D721Med (cell line): ENCODE measurements at places on chromosomes 11 and 22.

DNA sequence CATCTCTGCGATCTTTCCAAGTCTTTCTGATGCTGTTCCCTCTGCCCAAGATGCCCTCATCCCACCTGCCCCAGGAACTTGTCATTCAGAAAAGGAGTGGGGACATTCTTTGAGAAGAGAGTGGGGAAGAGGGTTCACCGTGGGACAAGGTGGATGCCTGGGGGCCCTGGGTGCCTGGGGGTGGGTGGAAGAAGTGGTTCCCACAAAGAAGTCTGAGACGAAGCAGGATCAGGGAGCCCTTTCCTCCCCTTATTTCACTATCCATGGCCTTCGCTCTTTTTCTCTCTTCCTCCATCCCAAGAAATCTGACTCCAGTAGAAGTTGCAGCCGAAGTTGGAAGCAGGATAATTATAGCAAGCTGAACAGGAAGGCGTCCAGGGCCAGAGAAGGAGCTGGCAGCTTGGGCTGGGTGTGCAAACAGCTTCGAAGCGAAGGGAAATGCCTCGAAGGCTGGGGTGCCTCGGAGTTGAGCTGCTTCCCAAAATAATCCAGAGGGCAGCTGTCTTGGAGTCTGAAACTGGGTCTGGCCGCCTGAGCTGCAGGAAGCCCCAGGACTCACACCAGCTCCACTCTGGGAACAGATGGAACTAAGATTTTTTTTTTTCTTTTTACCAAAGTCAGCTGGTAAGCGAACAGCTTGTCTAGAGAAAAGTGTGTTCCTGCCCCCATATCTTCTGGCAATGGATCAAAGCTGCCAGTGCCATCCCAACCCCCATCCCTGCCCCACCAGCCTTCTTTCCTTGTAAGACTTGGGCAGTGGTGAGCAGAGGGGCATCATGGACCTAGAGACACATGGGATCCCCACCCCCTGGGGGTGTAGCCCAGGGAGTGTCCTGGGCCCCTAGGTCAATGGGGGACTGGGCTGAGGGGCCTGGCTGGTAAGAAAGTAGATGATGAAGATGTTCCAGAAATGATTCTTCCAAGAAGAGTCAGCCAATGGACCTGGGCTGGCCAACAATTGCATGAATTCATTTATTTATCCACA, 31.5 kb downstream of the PARVG start:
- no peak for DNase-seq

- no peak for DNase-seq
Observed at GRCh38 chr11:109062445-109062844, 359.5 kb upstream of the C11orf87 start.

DNA sequence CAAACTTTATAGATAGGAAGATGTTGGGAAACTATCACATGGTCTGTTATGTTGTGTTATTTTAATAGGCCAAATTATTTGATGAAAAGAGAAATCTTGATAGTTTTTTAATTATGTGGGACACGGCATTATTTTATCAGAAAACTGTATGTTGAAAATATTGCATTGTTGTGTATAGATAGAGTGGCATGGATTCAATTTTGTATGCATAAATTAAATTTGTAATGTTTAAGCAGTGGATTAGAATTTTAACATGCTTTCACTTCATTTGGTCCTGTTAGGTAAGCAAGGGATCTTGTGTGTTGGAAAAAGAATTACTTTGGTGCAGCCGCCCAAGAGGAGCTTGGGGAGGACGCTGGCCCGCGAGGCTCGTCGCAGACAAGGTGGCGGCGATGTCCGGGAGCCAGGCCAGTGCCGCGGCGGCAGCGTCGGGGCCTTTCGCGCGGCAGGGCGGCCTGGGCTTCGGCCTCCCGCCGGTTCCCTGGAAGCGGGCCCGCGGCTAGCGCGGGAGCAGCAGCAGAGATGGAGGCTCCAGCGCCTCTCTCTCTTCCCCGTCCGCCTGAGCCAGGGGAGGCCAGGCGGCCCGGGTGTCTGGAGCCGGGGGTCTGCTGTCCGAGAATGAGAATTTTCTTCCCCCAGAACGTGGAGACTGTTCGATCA, 82.7 kb downstream of the GGT1 start:
- DNase-seq, result no peak

DNA sequence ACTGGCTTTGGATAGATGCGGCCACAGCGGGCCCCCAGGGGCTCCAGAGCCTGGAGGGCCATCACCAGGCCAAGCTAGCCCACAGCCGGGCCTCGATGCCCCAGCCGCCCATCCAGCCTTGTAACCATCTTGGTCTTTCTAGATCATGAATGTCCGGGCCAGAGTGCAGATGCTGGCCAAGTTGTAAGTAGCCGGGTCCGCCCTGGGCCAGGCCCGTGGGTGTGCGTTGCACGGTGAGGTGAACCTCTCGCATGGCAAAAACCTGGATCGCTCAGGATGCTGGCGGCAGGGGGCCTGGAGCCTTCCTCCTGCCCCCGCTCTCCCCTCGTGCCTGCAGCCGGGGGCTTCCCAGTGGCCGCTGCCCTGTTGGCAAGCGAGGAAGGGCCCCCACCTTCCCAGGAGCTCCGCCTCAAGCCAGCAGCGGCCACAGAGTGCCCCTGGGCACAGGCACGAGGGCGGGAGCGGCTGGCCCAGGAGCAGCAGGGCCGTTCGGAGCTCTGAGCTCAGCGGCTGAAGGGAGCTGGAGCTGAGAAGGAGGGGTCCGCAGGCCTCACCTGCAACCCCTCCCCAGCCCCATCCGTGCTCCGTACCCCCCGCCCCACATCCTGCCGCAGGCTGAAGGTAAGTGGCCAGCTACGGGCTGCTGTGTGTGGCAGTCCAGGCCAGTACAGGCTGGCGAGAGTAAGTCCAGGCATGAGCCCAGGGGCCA, 10.9 kb upstream of the MRPL23 start:
- no peak for DNase-seq

- DNase-seq, result no peak
Observed at GRCh38 chr11:26573896-26574295, 1.8 kb upstream of the MUC15 start.

- DNase-seq, result no peak
Observed at GRCh38 chr11:20261526-20261925, 101.3 kb upstream of the DBX1 start.

DNA sequence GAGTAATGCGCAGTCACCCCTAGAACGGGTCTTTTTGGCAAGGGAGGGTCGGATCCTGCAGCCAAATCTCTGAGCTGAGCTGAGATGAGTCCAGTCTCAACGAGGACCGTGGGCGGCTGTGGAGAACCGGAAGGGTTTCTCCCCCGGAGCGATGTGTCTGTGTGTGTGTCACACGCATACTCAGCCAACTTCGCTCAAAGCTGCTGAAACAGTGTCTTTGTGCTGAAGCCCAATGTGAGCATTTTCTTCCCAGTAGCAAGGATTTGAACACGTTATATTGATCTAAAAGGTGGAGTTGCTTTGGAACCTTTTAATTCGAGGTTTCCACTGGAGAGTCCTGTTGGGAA, 1.4 kb upstream of the CELSR1 start:
- DNase-seq, result no peak

DNA sequence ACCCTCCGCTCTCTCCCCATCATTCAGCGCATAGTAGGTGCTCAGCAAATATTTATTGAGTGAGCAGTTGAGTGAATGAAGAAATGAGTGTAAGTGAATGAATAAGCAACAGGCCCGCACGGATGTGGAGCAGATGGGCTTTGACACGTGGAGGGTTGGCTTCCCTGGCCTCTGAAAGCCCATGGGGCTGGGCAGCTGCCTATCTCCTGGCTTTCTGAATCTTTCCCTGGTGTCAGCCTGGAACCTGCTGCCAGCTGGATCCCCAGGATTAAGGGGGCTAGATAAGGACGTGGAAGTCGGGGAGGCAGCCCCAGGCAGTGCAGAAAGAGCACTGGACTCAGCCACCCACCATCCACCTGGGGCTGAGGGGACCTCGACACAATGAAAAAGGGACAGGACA, 12.6 kb downstream of the IL2RB start:
- no peak for DNase-seq
